ENCODE measurements at places on chromosomes 4 and X.
A peak's percentile ranks its signal among the peaks of the same experiment; 100 is the strongest.

- no peak for DNase-seq
Measured at GRCh38 chrX:17744896-17745523, 7.7 kb downstream of the SCML1 start.

DNA sequence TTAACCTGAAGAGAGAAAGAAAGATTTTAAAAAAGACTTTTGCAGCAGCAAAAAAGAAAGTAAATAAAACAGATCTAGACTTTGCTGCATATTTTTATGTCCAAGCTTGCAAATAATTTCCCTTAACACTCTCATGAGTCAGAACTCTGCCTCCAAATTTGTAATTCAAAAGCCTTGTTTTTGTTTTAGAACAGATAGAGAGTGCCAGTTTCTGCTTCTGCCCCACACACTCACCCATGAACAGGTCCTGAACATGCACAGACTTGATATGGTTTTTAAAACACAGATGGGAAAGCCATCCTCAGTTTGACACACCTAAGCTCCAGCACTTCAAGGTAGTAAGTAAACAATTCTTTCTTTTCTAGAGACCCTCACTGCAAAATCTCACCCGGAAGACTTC lies 39.7 kb upstream of the VCX3B start:
- no peak for DNase-seq

- DNase-seq: no peak
Measured at GRCh38 chr4:140372751-140373327, 607 bp upstream of the SCOC start.

DNA sequence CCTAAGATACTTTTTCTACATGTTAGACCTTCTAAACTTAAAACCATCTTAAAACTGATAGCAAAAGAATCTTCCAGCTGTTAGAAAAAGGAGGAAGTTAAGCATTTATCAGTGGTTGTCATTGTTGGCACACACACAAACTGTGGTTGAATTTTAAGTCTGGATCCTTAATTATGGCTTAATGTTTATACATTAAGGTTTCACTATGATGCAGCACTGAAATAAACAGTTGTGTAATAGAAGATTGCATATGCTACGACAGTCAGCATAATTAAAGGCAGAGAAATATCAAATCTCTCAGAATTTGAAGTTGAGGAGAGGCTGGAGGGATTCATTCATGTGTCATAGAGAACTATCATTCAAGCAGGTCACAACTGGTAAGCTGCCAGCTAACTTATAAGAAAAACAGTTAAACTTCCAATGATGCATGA lies 32.3 kb downstream of the ADGRA3 start:
- no peak for DNase-seq

- DNase-seq: no peak
Measured at GRCh38 chr4:148443512-148444295, 1.5 kb upstream of the NR3C2 start.

DNA sequence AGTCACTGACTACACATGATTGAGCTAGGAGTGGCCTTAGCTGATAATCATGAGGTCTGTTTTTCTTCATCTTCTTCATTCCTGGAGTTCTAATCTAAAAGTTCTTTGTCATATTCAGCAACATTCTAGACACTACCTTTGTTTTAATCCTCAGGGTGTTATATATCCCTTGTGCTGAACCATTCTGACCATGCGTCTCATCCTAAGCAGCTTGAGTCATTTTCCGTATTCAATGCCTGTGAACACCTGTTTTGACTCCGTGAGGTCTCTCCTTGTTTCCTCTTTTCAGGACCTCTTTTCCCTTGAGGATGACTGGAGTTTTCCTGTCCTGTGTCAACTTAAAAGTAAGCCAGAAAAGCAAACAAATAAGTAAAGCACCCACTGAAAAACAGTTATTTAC lies 597.9 kb downstream of the GBA3 start:
- no peak for DNase-seq

DNA sequence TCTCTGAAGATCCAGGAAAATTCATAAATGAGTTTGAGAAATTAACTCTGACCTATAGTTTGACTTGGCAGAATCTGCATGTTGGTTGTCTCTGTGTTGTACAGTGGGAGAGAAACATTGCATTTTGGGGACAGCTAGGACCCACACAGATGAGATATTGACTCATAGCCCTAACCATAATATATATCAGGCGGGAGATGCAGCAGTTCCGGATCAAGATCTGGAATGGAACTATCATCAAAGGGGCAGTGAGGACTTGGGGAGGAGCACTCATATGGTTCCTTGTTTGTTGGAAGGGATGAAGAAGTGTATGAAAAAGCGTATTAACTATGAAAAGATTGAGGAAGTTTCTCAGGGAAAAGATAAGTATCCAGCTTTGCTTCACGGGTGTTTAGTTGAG lies 14.0 kb downstream of the CXCL2 start:
- no peak for DNase-seq

DNA sequence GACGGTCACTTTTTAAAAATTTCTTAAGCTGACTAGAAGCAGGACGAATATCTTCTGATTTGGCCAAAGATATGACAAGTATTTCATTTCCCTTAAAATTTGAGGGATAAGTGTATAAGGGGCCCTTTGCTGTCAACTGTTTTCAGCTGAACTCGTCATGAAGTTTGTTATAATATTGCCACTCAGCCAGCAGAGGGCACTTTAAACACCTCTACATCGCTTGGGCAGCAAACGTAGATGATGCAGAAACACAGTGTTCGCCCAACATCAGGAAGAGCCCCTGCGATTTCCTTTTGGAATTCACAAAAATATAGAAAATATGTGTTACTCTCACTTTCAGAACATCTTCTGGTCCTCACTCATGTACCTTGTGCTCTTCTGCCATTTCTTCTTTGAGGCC lies 435.7 kb upstream of the FMR1 start:
- no peak for DNase-seq

- DNase-seq: no peak
Measured at GRCh38 chr4:24862073-24862751, 50.6 kb downstream of the CCDC149 start.

GRCh38 chr4:118340109-118340508 lies 12.7 kb downstream of the PRSS12 start:
- no peak for DNase-seq

DNA sequence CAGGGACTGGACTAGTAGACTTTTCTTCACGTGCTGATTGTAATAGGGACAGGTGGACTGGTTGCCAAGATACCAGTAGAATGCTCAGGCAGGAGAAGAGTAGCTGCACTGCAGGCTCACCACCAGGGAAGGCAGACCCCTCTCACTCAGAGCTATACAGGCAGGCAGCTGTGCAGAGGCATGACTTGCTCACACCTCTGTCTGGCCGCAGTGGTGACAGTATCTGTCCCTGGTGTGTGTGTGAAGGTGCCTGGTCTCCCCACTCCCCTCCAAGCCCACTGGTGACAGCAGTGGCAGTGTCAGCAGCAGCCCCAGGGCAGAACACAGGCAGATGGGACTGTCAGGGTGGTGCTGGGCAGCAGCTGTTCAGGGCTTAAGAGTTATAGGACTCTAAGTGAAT lies 140.7 kb downstream of the RPS6KA6 start:
- DNase-seq: no peak

DNA sequence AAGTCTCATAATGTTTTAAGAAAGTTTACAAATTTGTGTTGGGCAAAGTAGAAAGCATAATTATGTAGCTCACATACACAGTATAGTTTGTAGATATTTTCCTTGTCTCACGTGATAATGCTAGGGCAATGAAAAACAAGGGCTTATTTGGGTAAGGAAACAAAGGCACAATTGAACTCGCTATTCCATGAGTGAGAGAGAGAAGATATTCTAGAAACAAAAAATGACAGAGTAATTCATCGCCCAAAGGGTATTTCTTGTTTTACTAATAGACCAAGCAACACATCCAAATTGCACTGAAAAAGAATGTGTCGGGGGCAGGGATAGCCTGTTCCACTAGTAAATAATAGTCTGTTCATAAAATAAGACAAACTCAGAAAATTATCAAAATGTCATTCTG lies 3.6 kb upstream of the ASB11 start:
- no peak for DNase-seq

DNA sequence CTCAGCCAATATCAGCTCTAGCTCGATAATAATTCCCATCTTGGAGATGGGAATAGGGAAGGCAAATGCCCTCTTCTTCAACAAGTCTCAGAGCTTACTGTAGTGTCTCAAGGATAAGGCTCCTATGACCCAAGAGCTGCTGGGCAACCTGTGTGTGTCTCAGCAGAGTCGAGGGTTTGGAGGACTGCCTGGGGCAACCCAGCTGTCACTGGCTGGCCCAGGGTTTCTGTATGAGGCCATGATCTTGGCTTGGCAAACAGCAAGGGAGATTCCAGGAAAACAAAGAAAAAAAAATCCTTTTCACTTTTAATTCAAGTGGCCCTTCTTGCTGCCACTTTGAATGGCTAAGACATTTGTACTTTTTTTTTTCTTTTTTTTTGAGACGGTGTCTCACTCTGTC lies 34.4 kb downstream of the TMSB4X start:
- no peak for DNase-seq

DNA sequence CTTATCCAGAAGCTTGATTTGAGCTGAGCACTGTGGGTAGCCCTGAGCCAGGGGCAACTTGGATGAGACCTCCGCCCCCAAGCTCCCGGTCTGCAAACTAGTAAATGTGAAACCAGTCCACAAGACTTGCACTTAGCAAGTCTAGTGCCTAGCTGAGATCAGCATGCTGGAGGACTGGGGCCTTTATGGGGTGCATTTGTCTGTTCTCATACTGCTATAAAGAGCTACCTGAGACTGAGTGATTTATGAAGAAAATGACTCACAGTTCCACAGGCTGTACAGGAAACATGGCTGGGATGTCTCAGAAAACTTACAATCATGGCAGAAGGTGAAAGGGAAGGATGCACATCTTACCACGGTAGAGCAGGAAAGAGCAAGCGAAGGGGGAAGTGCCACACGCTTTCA lies 42.1 kb upstream of the HOPX start:
- no peak for DNase-seq

- no peak for DNase-seq
Measured at GRCh38 chr4:162852642-162853041, 314.0 kb downstream of the NAF1 start.

GRCh38 chr4:38060829-38061431 lies 100.7 kb downstream of the PTTG2 start:
- no peak for DNase-seq

- DNase-seq: no peak
Measured at GRCh38 chr4:122539861-122540465, 80.9 kb downstream of the IL21 start.

- DNase-seq: no peak
Measured at GRCh38 chr4:70943114-70943513, 40.9 kb downstream of the MOB1B start.

DNA sequence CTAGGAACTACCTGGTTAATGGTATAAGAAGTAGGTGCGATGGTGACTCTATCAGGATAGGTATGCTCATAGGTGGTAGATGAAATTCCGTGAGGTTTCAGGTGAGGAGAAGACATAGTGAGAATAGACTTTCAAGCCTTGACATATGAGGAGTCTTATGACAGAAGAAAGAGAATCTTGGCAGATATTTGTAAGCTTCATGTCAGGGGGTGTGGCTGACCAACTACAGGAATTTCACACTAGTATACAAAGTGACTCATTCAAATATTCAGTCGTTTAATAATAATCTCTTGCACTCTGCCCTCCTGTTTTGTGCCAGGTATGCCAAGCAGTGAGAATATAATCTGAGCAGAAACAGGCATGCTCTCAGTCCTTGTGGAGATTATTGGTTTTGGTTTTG lies 22.8 kb downstream of the PACRGL start:
- no peak for DNase-seq

GRCh38 chr4:15479089-15479912 lies 9.6 kb downstream of the CC2D2A start:
- peak; percentile 69 for DNase-seq

DNA sequence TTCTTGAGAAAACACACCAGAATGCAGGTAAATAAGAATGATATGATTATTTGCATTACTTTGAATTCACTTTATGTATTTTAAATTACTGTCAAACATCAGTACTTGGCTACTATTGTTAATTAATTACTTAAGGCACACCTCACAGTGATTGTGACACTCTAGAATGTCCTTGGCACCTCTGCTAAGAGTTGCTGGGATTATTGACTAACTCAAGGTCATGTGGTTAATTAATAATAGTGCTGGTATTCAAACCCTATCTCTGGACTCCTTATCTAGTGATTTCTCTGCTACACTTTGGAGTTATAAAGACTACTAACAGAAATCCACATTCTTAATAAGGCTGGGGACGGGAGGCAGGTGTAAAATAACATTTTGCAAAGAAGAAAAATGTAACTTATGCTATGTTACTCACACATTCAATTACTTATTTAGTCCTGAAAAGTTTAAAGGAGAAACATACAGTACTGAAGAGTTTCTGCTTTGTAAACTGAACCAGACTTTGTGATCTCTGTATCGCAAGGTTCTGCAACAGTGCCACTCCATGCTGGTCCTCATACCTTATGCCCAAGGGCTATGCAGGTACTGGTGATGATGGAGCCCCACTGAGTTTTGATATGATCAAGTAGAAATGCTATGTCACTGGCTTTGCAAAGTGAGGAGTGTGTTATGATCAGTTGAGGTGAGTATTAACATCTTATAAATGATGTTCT lies 242.7 kb downstream of the MID1IP1 start:
- no peak for DNase-seq

DNA sequence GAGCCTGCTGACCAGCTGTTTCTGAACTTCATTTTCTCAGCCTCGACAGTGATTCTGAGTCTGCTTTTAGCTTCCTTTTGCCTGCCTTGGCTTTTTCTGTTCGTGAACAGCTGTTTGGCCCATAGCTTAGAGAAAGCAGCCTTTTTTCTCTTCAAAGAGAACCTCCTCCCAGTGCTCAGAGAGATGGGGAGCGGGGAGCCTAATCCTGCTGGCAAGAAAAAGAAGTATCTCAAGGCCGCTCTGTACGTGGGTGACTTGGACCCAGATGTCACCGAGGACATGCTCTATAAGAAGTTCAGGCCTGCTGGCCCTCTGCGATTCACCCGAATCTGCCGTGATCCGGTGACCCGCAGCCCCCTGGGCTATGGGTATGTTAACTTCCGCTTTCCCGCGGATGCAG lies 756 bp downstream of the PABPC5 start:
- no peak for DNase-seq

All from brain pericyte (primary cell).